Lower lobe of right lung (tissue), 2 donors: ENCODE measurements at places on chromosomes 1 and 21.

GRCh38 chr1:218702775-218703174, 357.6 kb downstream of the TGFB2 start:
- DNase-seq, result no peak

GRCh38 chr1:94079989-94080388, 41.0 kb downstream of the ABCA4 start:
- DNase-seq, result no peak

DNA sequence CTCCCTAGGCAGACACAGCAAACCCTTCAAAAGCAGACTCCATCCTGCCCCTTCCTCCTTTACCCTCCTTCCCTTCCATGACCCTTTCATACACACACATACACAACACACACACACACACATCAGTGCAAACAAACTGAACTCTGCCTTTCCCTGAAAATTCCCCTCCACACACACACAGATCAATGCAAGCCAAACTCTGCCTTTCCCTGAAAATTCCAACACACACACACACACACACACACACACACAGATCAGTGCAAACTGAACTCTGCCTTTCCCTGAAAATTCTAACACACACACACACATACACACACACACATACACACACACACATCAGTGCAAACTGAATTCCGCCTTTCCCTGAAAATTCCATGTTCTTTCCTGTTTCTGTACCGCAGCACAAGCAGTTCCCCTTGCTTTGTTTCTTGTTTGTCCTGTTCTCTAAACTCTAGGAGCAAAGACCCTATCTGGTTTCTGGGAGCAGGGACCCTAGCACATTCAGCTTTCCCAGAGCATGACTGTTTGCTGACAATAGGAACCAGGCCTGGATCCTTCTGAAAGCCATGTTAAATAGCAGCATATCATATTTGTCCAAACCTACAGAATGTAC, 91.0 kb downstream of the PTPN14 start:
- DNase-seq, result no peak

DNA sequence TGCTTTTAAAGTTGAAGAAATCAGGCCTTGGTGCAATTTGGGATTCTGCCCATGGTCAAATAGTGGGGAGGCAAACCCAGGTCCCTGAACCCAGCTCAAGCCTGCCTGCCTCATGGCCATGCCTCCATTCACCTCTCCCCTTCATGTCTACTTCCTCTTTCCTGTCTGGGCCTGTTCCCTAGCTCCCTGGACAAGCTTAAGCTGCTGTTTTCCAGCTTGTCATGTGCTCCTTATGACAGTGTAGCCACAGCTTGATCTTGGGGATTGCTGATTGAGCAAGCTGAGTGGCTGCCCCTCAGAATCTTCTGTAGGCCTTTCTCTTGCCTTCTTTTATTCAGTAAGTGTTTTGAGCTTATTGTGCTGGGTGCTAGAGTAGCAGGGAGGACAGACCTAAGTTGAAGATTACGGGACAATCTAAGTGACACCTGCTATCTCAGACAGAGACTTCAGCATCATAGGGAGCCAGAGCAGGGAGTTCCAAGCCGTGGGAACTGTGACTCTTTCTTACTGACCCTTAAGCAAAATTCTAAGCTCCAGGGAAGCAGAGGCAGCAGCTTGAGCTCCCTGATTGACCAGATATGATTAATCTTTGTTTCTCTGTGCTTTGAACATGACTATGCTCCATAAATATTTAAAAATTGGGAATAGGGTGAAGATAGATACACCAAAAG, 520 bp upstream of the MR1 start:
- DNase-seq, result peak; percentile 57

DNA sequence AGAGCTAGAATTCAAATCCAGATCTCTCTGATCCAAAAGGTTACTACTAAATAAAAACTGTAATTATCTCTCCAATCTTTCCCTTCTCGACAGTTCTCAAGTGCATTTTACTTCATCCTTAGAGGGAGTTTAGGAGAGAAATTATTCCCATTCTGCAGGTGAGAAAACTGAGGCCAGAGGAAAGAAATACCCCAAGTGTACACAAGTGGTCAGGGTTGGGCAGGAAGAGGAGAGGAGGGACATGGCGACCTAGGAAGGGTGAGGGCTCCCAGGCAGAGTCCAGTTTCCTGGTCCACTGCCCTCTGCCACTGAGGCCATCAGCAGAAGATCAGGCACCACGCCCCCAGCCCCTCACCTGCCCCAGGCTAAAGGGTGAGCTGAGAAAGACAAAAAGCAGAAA, 127.1 kb upstream of the RUNX3 start:
- DNase-seq, result peak; percentile 7

DNA sequence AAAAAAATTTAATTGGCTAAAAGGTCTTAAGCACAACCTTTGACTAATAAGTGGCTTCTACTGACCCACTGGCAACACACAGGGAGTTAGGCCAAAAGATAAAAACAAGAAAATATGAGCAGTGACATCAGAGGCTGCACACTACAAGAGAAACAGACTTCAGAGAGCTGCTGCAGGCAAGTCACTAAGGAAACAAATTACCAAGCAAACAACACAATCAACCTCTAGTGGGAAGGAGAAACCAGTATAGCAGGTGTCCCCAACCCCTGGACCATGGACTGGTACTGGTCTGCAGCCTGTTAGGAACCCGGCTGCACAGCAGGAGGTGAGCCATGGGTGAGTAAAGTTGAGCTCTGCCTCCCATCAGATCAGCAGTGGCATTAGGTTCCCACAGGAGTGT, 20.8 kb upstream of the ENSA start:
- no peak for DNase-seq

- DNase-seq, result no peak
These were observed 113.0 kb downstream of the GLIS1 start for GRCh38 chr1:53625766-53626520.

- peak; percentile 52 for DNase-seq
These were observed 113.4 kb downstream of the DISP1 start for GRCh38 chr1:222928212-222928611.

DNA sequence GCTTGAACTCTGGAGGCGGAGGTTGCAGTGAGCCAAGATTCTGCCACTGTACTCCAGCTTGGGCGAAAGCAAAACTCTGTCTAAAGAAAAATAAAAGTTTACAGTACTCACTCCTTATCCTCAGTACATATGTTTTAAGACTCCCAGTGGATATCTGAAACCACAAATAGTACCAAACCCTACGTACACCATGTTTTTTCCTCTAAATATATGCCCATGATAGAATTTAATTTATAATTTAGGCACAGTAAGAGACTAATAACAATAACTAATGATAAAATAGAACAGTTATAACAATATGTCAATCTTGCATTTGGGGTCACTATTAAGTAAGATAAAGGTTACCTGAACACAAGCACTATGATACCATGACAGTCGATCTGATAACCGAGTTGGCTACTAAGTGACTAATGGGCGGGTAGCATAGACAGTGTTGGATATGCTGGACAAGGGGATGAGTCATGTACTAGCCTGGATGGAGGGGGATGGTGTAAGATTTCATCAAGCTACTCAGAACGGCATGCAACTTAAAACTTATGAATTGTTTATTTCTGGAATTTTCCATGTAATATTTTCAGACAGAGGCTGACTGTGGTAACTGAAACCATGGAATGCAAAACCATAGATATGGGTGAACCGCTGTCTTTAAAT, 43.7 kb downstream of the ST7L start:
- DNase-seq, result no peak

- no peak for DNase-seq
These were observed 23.2 kb downstream of the F5 start for GRCh38 chr1:169563019-169563615.

DNA sequence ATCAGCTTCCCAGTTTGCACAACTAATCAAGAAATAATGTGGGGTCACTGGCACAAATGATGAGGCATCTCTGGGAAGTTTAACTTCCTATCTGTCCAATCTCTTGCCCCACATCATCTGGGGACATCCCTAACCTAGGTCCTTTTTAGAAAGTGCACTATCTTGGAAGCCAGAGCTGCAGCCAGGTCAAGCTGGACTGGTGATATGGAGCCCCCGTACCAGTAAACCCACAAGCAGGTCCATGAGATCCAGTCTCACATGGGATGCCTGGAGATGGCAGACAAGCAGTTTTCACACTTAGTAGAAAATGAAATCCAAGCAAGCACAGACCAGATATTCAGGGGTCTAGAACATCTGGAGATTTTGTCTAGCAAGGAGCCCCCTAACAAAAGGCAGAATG, 27.5 kb upstream of the BSDC1 start:
- no peak for DNase-seq

DNA sequence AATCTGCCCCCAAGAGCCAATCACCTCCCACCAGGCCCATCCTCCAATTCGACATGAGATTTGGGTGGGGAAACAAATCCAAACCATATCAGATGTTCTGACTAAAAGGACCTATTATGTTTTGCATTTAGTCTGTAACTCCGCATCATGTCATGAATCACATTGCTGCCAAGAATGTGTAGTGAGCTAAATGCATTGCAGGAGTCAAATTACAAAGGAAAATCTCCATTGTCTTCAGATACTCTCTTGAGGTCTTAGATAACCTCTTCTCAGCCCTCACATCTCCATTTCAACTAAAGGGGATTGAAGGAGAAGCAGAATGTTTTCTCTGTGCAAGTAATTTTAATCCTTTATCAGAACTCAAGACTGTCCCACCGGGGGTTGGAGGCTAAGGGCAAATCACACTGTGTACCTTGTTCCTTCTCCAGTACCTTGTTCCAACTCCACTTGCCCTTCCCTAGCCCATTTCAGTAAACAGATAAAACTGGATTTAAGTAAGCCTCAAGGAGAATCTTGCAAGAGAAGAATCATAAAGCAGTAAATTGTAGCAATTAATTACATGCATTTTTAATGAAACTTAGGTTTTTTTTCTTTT, 34.1 kb downstream of the EXTL2 start:
- no peak for DNase-seq

DNA sequence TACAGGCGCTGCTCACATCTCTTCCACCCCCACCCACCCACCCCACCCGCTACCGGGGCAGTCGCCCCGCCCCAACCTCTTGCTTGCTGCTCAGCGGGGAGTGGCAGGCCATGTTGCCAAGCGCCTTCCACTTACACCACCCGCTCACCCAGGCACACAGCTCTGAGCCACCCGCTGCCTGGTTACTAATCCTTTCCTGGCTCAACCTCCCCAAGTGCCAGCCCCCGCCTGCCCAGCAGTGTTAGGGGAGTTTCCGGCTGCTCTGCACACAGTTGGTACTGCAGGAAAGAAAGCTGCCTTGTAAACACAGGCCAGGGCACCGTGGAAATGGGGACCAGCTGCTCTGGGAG, 56.2 kb downstream of the LACTBL1 start:
- DNase-seq, result peak; percentile 51

DNA sequence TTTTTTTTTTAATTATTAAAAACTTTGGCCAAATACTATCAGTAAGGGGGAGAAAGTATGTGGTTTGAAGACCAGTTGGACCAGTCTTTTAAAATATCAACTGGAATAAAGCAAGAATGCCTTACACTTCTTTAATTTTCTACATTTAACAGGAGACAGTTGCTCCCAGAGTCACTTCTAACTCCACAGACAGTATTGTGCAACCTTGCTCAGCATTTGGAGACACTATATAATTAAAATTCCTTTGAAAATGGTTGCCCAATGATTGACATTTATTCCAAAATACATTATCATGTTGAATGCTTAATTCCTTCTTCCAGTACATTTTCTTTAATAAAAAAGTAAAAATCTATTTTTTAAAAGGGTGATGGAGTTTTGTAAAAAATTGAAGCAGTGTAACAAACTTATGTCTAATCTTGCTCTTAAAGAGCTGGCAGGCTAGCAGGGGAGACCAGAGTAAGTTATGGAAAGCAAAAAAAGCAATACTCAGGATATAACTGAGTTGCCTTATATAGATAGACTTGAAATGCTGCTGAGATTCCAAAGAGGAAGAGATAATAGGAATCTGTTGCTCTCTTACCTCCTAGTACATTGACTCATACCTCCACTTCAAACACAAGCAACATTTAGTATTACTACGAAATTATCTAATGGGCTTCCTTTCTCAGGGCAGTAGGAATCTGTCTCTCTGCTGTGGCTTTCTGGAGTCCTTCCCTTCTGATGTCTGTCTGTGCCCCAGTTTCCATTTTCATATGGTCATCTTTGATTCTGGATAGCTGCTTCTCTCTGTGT, 69.7 kb upstream of the RGL1 start:
- DNase-seq, result no peak

DNA sequence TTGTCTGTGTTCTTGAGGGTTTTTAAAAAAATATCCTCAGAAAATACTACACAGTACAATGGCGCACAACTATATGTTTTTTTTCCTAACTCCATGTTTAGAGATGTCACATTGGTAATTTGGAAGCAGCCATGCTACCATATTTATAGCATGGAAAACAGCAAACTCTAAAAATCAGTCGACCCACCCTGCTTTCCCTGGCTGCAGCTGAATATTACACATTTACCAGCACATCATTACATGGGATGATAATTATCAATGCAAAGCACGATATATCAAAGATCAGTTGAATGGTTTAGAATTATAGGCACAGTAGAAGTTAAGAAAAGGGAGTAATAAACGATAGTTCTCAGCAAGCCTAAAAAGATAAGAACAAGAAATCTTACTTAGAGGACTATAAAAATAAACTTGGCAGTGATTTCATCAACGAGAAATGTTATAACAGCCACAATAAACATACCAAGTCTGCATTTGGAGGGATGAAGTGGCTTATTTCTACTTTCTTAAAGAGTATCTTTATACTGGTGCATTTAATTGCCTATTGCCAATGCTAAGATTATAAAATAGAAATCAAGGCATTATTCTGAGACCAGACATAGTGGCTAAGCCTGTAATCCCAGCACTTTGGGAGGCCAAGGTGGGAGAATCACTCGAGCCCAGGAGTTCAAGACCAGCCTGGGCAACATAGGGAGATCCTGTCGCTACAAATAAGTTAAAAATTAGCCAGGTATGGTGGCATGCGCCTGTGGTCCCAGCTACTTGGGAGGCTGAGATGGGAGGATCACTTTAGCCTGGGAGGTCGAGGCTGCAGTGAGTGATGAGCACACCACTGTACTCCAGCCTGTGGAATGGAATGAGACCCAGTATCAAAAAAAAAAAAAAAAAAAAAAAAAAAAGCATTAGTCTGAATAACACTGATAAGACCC, 43.4 kb downstream of the WDR64 start:
- DNase-seq, result no peak

DNA sequence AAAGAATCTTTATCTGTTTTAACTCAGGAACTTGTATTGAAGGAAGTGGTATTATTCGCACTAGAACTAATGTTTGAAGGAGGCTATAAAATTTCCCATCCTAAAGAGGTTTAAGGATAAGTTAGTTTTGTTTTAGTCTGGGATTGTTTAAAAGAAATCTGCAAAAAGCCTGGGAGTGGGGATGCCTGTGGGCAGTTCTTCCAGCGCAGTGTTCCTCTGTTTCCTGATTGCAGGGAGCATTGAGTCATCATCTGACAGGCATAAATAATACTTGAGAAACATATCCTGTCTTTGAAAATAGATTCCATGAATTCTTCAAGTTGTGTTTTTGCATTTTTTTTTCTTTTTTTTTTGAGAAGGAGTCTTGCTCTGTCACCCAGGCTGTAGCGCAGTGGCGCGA, 350.8 kb upstream of the PTBP2 start:
- no peak for DNase-seq
